ENCODE measurements at places on chromosomes 2 and 18. TPM values are rescaled to one million over a fixed set of nuclear protein-coding genes. Genes with fewer than 3 reads are reported as not detected.

OSBPL6 gene
- total RNA-seq = 0.52 TPM

DNA sequence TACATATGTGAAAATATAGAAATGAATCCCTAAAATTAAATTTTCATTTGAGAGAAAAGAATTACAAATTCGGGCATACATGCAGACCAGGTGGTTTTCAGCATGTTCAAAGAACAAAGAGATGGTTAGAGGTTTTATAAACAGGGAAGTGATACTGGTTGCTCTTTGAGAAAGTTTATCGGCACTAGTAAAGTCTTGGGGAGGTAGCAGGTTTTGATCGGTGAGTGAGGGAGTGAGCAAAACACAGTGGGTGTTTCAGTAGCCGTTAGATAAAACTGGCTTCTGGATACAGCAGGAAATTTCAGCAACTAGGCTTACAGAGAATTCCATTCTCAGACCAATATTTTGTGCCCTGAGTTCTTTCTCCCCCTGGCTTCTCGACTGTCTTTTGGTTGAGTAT is 51.1 kb downstream of the DSC3 start:
- no peak for DNase-seq

- no peak for DNase-seq
These were observed 484.1 kb upstream of the SALL3 start for GRCh38 chr18:78495550-78495949.

ACOXL gene
- total RNA-seq = not detected

- no peak for DNase-seq
These were observed 8.8 kb downstream of the COL4A4 start for GRCh38 chr2:227154986-227155774.

- no peak for DNase-seq
These were observed 215.9 kb downstream of the IRS1 start for GRCh38 chr2:226583715-226584114.

SERPINB2 gene
- not detected for total RNA-seq

GRCh38 chr2:67904566-67904965 is 158.2 kb downstream of the C1D start:
- DNase-seq = no peak

DNA sequence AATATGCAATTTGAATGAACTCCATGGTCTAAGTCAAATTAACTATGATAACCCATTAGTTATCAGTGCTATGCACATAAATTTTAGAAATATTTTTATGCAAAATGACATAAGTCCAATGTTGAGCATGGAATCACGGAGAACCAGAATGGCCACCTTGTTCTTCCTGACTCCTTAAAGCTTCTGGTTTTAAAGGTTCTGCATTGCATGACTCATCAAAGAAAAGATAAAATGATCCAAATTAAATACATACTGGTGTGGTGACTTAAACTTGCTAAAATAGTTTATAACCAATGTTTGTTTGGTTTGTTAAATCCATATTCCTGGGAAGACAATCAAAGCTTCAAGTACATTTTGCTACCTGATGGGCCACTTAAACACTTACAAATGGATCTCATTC is 1146.9 kb upstream of the NRXN1 start:
- DNase-seq = no peak

GRCh38 chr2:119429225-119429981 is 2.3 kb upstream of the TMEM37 start:
- no peak for DNase-seq

GRCh38 chr2:69012310-69013141 is 453 bp upstream of the ANTXR1 start:
- peak; percentile 38 for DNase-seq

- no peak for DNase-seq
These were observed 150.4 kb downstream of the NR4A2 start for GRCh38 chr2:156182132-156182531.

DNA sequence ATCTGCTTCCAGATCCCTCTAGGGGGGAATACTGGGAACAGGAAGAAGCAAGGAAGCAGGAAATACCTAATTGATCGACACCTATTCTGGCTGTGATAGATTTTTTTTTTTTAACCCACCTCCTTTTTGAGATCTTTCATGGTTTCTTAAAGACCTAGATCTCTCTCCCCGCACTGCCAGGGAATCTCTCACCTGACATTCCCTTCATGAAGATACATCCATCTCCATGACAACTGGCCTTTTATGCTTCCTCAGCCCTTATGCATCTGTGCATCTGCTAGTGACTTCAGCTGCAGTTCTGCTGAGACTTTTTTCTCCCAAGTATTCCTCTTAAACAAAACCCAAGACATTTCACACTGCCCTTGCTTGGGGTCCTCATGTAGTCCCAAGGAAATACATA is 21.1 kb upstream of the CPO start:
- no peak for DNase-seq

GRCh38 chr2:26011990-26012856 is 21.7 kb upstream of the RAB10 start:
- DNase-seq = no peak

- no peak for DNase-seq
These were observed 9.1 kb downstream of the RAX start for GRCh38 chr18:59264121-59264571.

CFAP65 gene
- total RNA-seq = not detected

- DNase-seq = no peak
These were observed 54.3 kb downstream of the ITGA6 start for GRCh38 chr2:172481507-172482262.

DNA sequence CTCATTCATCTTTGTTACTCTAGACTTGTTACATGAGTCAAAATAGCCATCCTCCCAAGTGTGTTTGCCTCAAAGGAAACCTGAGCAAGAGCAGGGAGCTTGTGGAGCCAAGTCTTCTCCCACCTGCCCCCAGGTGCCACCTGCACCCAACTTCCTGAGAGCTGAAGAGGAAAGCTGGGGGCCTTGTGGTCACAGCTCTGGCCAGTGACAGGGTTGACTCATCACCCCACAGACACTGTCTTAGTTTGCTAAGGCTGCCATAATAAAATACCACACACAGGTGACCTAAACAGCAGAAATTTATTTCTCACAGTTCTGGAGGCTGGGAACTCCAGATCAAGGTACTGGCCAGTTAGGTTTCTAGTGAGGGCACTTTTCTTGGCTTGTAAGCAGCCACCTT is 99.6 kb downstream of the TPGS2 start:
- no peak for DNase-seq

- no peak for DNase-seq
These were observed 56.4 kb downstream of the SCN3A start for GRCh38 chr2:165147186-165148045.

CFAP53 gene
- 2.2 TPM for total RNA-seq

GRCh38 chr2:144937910-144938709 is 418.2 kb upstream of the ZEB2 start:
- no peak for DNase-seq

PTCD3 gene
- 193 TPM for total RNA-seq

DNA sequence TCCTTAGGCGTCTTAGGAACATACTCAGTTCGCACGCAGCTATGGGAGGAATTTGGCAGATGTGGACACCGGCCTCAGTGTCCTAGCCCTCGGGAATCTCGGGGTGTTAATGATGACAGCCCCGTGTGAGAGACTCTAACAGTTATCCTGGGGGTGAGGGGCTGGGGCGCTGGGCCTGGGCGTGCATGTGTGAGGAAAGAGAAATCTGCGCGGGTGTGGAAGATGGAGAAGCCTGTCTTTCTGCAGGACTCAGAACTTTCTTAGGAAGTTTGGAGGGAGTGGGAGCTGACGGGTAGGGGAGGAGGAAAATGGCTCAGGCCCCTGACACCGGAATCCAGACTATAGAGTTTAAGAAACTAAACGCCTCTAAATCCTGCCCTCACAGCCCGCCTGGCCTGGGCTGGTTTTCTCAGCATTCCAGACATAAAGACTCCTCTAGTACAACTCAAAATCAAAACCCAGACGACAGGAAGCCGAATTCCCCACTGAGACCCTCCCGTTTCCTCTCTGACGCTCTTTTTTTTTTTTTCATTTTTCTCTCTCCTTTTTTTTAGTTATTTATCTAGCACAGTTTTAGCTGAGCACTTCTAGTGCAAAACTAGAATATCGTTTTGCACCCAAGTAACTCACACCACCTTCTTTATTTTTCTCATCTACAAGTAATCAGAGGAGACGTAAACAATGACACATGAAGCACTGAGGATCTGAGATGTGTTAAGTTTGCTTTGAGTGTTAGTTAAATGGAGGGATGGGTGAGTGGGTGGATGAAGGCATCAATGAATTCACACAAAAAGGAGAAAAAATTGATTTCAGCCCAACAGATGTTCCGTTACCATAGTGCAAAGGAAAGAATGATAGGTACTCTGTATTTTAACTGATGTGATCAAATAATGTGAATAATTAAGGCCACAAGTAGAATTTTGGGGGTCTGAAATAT is 1.2 kb upstream of the HAAO start:
- no peak for DNase-seq

GRCh38 chr2:85598594-85599340 is 3.2 kb downstream of the RNF181 start:
- no peak for DNase-seq

- DNase-seq = no peak
These were observed 9.7 kb downstream of the CCT4 start for GRCh38 chr2:61878761-61879160.

NFE2L2 gene
- total RNA-seq = 82.2 TPM

PPP4R1 gene
- total RNA-seq = 22.6 TPM

DQX1 gene
- 0.29 TPM for total RNA-seq

DNA sequence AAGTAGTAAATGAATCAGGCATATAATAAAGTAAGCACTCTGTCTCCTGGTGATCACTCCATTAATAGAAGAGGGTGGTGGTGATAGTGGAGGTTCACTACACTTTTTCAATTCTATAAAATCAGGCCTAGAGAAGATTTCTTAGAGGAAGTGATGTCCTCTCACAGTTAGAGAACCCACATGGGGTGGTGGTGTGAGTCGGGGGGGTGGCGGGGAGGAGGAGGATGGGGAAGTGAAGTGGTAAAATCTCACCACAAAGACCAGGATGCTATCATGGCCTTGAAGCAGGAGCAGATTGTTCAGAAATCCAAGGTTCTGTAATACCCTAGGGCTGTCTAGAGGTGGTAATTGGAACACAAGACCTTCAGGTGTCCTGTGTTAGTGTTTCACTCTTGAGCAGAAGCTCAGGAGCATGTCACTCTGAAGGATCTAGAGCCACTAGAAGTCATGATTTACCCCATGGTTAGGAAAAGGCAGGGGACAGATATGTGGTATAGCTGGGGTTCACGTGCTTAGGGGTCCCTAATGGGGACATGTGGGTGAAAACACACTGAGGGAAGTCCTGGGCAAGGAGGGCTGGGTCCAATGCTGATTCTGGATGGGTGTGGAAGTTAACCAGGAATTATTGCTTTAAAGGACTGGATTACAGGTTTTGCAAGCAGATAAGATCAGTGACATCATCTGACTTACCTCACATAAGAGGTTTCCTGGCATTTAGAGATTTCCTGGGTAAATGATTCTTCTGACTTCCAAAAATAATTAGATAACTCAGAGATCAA is 31.0 kb downstream of the RNF125 start:
- no peak for DNase-seq

- no peak for DNase-seq
These were observed 52.3 kb downstream of the FOXI3 start for GRCh38 chr2:88400037-88400767.

ERFE gene
- 0.60 TPM for total RNA-seq

- DNase-seq = no peak
These were observed 1129.4 kb downstream of the TDRD15 start for GRCh38 chr2:22253171-22253570.

LAMA3 gene
- 0.16 TPM for total RNA-seq

DNA sequence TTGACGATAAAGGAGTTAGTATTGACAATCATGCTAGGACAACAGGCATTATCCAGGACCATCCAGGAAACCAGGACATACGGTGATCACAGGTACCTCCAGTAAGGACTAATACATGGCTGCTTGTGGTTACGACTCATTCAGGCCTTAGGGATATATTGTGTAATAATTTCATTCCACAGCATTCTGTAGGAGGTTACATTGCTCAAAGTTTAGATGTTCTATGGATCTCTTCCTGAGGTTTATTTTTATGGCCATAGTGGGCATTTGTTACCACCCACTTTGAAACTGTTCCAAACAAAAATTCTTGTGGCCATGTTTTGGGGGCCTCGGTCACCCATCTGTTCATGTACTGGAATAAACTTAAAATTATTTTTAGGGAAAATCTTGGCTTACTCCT is 431.6 kb downstream of the METTL4 start:
- DNase-seq = no peak

KIAA2012 gene
- total RNA-seq = not detected

- no peak for DNase-seq
These were observed 29.0 kb downstream of the FMNL2 start for GRCh38 chr2:152363936-152364335.

DNA sequence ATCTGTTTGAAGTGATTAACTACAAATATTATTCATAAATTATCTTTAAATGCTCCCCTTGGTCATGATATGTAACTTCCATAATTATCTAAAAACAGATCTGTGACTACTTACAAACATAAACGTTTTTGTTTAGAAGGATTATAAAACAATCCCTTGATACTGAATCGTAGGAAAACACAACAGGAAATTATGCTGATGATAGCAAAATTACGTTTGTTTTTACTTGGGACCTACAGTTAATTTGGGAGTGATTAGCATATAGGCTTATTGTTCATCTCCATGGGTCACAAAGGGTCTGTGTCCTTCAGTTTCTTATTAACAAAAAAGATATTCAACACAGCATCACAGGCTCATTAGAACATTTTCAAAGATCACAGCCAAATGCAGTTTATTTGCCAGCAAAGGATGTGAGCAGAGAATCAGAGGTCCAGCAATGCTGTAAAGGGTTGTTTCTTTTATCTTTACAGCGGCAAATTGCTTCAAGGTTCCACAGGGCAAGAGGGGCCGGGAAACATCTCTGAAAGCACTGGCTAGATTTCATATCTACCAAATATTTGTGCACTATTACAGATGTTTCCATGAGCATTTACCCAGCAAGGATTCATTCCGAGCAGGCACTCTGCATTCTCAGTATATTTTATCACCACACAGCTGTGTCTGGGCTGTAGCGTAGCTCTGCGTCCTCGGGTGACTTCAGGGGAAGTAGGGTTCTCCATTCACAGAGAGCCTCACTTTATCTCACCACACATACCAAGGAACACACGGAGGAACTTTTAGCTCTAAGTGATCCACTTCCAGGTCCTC is 4.1 kb downstream of the CCDC195 start:
- no peak for DNase-seq

SMCHD1 gene
- 112 TPM for total RNA-seq

SALL3 gene
- not detected for total RNA-seq

GRCh38 chr18:12907258-12907925 is 23.4 kb upstream of the PTPN2 start:
- DNase-seq = no peak

KRTCAP3 gene
- 7.9 TPM for total RNA-seq

- no peak for DNase-seq
These were observed 30.4 kb downstream of the TMEM178A start for GRCh38 chr2:39696101-39696553.

DNA sequence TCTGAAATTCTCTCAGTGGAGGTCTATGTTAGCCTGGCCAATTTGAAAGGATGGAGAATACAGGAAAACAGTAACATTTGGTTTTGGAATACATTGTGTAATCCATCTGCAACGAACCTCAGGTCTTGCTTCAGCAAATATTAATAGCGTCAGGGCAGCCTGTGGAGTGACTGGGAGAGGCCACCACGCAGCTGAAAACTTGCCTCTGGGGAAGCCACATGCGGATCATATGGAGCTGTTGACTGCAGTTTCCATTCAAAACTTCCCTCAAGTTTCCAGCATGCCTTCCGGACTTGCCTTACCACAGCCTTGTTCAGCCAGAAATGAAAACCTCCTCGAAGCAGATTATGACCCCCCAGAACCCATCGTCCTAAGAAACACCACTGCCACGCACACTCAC is 25.7 kb downstream of the BCL11A start:
- DNase-seq = no peak

GRCh38 chr2:54290356-54291025 is 34.5 kb upstream of the TSPYL6 start:
- no peak for DNase-seq

All from activated naive CD4-positive, alpha-beta T cell treated with anti-CD3 and anti-CD28 coated beads, Interleukin-2, amount 50 U/mL, for 72 hours (primary cell).